ENCODE measurements at places on chromosomes 12 and 14. TPM values are rescaled to one million over a fixed set of nuclear protein-coding genes. Genes with fewer than 3 reads are reported as not detected.

Gene SYCP3
- not detected for total RNA-seq

Gene ZCCHC8
- 24.3 TPM for total RNA-seq

Gene EIF2S3B
- 0.96 TPM for total RNA-seq

Gene GLIPR1L1
- total RNA-seq: not detected

Gene ADCK1
- 19.0 TPM for total RNA-seq

Gene GPR68
- not detected for total RNA-seq

Gene C3AR1
- not detected for total RNA-seq

Gene LMNTD1
- not detected for total RNA-seq

- no peak for DNase-seq
These were observed 114.7 kb upstream of the MYL2 start for GRCh38 chr12:111034886-111035577.

DNA sequence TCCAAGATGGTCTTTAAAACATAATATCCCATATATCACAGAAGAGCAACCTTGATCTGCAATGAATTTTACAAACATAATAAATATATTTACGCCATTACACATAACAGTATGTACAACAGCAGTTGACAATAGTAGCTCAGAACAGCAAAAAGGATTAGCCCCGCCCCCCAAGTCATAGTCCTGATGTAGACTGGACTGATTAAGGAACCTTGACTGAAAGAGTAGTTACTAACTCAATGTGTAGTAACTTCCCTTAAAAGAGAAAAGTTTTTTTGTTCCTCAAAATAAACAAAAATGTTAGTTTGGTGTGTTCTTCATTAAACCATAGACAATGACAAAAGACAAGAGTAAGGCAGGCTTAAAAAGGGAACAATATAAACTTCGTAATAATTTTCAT is 44.5 kb downstream of the GTF2A1 start:
- no peak for DNase-seq

DNA sequence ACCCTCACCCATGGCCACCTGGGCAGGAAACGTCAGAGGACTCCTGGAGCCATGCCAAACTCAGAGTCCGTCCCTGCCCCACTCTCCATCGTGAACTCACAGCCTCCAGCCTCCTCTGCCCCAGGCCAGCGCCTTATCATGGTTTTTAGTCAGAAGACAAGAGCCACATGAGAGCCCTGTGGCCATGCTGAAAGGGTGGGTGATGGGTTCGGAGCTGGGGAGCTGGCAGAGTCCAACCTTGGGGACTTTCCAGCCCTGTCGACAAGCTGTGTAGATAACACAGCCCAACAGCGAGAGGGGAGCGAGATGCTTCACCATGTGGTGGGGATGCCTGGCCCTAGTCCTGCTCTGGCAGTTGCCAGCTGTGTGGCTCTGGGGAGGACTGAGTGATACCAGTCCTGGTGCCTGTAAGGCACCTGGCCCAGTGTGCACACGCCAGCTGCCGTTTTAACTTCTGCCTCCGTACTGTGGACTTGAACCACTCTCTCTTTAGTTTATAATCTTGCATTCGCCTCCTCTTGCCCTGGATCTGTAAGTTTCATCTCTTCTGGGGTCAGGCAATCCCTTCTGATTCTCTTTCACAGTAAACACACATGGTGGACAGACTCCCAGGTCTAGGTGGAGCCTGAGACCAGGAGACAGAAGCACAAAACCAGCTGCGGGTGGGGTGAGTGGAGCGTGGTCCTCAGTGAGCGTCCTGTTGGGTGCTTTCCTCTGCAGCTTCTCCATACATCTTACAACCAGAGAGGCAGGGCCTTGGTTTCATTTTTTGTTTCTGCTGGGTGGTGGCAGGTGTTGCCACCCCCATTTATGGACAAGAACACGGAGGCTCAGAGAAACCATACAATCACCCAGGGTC is 55.3 kb downstream of the RIN3 start:
- DNase-seq: no peak

- peak; percentile 6 for DNase-seq
These were observed 190.3 kb upstream of the CDKN3 start for GRCh38 chr14:54206516-54206915.

DNA sequence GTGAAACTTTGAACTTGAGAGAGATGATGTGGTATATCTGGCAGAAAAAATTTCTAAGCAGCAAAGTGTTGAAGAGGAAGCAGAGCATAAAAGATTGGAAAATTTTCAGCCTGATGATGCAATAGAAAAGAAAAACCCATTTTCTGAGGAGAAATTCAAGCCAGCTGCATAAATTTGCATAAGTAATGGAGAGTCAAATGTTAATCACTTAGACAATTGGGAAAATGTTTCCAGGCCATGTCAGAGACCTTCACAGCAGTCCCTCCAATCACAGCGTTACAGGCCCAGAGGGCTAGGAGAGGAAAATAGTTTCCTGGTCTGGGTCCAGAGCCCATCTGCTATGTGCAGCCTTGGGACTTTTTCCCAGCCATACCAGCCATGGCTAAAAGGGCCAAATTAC is 469.0 kb upstream of the FOXG1 start:
- DNase-seq: no peak

GRCh38 chr12:19323805-19324204 is 115.5 kb upstream of the AEBP2 start:
- no peak for DNase-seq

DNA sequence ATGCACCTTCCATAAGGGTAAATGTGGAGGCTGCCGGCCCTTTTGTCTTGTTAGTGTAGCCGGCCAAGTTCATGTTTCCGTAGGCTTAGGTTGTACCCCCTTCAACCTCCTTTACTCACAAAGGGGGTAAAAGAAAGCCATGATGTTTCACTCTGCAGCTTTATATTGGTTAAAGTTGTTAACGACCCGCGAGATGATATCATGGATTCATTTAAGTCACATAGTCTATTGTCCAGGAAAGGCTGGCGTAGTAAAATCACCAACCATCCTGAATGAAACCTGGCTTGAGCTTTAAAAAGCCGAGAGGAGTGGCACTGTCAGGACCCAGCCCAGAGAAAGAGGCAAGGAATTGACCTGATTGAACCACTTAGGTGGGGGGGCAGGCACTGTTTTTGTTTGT is 1.3 kb downstream of the UNG start:
- DNase-seq: no peak

- peak; percentile 60 for DNase-seq
These were observed 446 bp upstream of the ZNF641 start for GRCh38 chr12:48351022-48351708.

DNA sequence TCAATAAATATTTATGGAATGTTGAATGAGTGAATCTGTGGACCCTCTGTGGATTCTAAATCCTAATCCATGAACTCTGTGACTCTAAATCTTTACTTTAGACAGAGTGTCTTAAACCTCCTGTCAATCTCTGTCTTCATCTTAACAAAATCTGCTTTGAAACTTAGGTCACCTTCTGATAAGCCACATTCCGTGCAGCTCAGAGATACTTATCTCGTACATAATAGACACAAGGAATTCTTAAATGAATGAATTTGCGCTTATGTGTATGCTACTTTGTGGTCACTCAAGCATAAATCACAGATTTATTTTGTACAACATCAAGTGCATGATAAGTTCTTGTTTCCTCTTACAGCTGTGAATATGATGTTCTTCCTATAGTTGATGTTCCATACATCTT is 2.2 kb upstream of the KRAS start:
- no peak for DNase-seq

- DNase-seq: peak; percentile 28
These were observed 1.6 kb downstream of the CTDSP2 start for GRCh38 chr12:57844709-57845477.
